ENCODE measurements at places on chromosomes 11 and 22.

DNA sequence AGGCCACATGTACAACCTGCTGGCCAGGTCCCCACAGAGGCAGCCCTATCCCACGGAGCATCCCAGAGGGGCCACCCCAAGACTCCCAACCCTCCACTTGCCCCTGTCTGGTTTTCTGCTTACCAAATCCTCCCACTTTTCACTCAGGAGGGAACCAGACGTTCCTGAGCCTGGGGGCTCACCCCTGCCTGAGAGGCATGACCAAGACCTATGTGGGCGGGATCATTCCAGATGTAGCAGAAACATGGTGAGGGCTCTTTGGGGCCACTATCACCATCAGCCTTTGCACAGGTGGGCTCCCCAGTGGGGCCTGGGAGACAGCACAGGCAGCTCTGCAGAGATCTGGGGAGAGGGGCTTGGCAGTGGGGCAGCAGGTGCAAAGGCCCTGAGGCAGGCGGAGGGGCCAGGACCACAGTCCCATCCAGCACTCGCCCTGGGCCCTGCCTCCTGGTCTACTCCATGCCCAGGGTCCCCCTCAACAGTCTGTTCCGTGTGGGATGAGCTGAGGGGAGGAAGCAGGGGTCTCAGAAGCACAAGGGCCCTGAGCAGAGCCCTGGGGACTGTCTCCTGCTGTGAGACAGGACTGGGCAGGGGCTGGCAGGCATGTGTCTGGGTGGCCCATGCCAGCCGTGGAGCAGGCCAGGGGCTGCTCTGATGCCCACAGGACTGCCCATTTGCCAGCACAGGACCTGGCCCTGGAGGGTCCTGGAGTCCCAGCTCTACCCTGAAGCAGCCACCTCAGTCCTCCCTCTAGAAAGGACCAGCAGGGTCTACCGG lies 9.4 kb downstream of the PIM3 start:
- DNase-seq: peak; percentile 24

GRCh38 chr11:131109257-131109656 lies 193.0 kb upstream of the SNX19 start:
- no peak for DNase-seq

DNA sequence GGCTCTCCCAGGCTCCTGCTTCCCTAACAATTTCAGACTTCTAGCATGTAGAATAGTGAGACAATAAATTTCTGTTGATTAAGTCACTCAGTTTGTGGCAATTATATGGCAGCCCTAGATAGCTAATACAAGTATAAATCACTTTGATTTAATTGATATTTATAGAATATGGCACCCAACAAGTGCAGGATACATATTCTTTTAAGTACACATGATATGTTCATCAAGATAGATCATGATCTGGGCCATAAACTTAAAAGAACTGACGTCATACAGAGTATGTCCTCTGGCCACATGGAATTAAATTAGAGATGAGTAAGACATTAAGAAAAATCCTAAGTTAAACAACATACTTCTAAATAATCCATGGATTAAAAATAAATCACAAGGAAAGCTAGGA lies 67.5 kb upstream of the AMOTL1 start:
- DNase-seq: no peak

DNA sequence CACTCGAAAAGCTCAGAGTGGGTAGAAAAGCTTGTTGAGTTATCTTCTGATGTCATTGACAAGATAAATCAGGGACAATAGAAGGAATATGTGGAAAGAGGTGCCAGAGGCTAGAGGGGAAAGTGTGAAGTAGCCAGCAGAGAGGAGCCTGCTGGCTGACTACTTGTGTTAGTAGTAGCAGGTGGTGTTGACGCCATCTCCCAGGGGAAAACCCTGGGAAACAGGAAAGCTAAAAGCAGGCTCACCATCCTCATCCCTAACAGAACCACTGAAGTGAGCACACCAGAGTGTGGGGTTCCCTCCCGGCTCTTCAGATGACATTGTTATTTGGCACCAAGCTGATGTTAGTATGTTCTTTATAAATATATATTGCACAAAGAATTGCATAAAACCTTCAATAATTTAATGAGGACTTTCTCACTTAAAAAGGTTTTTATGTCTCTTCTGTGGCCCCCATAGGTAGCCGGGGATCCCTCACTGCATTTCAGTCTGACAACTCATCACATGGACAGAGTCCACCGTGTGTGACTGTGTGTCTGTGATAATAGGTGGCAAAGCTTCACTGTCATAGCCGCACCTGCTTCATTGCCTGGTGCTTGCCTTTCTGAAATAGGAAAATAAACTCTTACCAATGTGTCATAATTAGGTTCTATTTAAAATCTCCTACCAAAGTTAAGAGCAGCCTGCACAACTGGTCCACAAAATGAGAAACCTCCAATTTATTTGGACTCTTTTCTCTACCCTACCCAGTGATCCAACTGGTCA lies 63.2 kb upstream of the TOP3B start:
- no peak for DNase-seq

DNA sequence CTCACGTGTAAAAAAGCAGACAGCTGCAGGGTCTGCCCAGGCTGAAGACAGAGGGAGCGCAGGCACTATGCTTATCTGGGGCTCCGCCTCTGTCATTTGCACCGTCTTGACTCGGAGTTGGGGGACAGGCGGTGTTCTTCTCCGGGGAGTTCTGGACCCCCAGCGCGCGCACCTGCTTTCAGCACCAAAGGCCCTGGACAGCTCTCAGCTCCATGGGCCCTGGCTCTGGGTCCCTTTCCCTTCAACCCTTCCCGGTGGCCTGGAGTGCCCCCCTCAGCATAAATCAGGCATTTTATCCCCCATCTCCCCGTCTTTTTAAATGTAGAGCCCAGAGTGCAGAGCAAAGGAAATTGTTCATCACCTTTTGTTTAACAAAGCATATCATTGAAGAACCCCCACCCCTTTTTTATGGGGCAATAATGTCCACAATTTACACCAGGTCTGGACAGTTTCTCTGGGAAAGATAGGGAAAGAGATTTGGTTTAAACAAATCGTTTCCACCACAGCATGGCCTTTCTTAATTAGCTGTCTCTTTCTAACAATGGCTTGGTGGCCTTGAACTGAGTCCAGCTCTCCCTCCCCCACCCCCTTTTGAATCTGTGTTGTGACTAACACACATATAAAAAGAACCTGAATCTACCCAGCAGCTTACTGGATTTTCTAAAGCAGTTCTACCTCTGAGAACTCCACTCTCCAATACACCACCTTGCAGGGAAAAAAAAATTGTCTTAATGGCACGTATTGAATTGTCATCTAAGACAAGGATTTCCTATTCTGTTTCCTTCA lies 1.7 kb downstream of the SEZ6L start:
- DNase-seq: no peak

- no peak for DNase-seq
These were observed 537.1 kb upstream of the ANO3 start for GRCh38 chr11:25794804-25795203.

DNA sequence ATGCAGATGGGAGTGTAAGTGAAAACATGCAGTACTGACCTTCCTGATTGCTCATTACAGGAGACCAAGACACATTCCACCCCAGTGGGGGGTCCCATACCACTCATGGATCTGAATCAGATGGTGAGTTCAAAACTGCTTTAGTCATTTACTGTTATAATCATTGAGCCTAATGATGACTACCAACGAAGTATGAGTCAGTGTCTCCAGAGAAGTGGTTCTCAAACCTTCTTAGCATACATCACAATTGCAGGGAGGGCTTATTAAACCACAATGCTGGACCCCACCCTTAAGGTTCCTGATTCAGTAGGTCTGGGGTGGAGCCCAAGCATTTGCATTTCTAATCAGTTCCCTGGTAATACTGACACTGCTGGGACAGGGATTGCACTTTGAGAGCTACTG lies 75.8 kb downstream of the CD44 start:
- peak; percentile 88 for DNase-seq

- DNase-seq: no peak
These were observed 69.1 kb upstream of the PPARA start for GRCh38 chr22:46081036-46081830.

- DNase-seq: no peak
These were observed 437.7 kb downstream of the BUD13 start for GRCh38 chr11:116335078-116335477.

DNA sequence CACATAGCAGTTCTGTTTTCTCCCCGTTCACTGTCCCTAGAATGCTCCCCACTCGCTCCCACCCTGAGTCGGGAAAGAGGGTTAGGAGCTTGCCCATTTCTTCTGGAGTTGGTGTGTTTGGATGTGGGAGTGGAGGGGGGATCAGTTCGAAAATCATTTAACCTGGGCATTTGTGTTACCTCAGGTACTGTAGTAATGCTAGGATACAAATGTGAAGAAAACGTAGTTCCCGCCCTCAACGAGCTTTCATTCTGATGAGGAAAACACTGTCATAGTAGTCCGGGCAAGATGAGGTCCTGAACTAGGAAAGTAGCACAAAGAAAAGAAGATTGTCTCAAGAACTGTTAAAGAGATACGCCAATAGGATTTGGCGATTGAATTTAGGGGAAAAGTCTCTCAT lies 539 bp downstream of the SDHD start:
- DNase-seq: no peak

- no peak for DNase-seq
These were observed 47.3 kb upstream of the WNT7B start for GRCh38 chr22:46024136-46024840.

DNA sequence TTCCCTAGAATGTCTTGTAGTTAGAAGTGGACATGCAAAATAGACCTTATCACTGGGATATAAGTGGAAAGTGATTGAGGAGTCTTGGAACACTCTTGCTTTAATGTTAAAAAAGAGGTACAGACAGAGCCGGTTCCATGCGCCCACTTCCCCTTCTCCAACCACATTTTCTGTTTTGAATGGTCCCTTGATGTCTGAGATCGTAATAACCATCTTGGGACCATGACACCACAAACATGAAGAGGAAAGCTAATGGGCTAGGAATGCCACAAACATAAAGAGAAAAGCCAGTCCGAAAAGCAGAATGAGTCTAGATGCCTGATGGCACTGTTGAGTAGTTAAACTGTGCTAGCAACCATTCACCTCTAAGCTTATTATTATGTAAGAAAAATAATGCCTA lies 54.8 kb upstream of the SPON1 start:
- no peak for DNase-seq

DNA sequence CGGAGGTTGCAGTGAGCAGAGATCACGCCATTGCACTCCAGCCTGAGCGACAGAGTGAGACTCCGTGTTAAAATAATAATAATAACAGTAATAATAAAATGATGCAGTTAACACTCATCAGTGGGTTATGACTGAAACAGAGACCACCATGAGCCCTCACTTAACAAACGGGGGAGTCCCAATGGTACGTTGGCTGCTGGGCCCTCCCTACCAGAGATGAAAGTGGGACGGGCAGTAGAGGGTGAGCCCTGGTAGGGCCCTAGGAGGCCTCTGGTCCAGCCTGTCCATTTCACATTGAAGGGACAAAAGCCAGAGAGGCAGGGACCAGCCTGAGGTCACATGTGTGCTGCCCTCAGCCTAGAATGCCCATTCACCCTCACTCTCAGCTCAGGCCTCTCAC lies 13.7 kb upstream of the KIAA0930 start:
- no peak for DNase-seq

DNA sequence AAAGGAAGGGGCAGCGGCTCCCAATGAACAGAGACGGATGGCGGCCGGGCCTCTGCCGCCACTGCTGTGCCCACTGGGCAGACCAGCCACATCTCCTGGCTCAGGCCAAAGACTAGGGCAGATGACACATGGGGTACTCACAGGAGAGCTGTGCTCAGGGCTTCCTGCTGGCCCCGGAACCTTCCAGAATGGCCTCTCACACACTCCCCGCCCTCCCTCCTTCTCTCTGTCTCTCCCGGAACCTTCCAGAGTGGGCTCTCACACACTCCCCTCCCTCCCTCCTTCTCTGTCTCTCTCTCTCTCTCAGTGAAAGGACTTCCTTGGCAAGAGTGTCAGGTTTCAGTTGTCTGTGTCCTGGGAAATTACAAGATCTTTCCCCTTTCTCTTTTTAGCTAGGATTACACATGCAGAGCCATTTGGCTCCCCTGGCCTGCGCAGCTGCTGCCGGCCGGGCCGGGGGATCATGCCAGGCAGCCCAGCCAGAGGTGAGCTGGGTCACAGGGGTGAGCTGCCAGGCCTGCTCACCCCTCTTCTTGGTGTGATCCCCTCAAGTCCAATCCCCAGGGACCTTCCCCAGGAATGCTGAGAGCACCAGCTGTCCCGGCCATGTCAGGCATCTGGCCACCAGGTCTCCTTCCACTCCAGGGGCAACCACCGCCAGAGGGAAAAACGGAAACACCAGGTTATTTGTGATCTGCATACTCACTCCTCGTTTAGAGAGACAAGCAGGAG lies 45.3 kb upstream of the ADA2 start:
- DNase-seq: no peak

DNA sequence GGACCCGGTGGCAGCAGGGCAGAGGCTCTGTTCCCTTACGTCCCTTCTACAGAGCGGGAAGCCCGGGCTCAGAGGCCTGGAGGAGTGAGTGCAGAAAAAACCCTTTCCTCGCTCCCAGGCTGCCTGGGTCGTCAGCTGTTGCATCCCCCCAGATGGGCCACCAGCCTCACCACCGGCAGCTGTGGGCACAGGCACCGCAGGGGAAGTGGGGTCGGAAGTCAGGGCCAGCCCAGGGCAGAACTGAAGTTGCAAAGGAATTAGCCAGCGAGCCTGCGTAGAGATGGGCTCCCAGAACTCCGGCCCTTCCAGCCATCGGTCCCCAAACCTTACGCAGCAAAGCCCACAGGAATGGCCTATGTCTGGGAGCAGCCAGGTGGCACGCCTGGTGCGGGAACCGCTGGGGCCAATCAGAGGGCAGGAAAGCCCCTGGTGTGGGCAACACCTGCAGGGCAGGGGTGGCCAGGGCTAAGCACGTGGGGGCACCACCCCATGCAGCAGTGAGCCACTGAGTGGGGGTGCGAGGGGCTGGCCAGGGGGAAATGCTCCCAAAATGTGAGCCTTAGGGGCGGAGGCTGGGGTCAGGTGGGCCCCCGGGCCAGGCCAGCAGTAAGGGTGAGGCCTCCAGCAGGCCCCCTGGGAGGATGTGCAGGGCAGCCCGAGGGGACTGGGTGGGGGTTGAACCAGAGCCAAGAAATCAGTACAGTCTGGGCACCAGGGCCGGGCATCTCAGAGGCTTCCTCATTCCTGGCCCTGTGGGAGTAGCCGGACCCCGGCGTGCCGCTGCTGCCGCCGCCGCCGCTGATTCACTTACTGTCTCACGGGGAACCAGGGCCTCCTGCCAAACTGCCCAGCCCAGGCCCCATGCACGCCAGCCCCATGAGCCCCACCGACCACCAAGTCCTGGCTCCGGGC lies 58.2 kb downstream of the WNT7B start:
- peak; percentile 18 for DNase-seq

DNA sequence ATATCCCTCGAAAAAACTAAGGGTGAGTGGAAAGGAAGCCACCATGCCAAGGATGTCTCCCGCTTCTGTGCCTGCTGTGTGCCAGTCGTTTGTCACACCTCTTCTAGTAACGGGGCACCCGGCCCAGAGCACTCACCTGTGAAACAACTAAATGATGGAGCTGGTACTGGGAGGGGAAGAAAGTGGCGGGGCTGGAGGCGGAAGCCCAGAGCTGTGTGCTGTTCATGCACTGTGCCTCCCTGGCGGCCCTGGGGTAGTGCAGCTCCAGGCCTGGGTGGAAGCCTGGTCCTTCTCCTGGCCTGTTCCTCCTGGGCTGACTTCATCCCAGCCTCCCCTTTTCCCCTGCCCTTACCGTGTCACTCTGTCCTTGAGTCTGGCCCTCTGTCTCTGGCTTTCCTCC lies 130.2 kb downstream of the CEP164 start:
- no peak for DNase-seq

Data from suppressor macrophage treated with lipopolysaccharide for 4 hours (primary cell).